ENCODE measurements at places on chromosomes 1 and 21.

DNA sequence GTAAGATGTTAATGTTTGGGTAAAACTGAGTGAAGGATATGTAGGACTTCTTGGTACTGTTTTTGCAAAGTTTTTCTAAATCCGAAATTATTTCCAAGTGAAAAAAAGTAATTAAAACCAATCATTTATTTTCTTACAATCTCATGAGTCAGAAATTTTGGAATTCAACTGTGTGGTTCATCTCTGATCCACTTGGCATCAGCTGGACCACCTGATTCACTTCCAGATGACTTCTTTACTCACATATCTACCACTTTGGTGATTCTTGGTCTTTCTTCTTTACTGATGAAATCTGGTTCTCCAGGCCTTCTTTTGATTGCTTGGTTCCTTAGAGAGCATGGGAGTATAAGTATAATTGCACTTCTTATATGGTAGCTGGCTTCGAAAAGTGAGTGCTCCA is 254.9 kb upstream of the CACYBP start:
- DNase-seq, result no peak

- no peak for DNase-seq
These were observed 167.3 kb downstream of the ZZZ3 start for GRCh38 chr1:77514921-77515776.

DNA sequence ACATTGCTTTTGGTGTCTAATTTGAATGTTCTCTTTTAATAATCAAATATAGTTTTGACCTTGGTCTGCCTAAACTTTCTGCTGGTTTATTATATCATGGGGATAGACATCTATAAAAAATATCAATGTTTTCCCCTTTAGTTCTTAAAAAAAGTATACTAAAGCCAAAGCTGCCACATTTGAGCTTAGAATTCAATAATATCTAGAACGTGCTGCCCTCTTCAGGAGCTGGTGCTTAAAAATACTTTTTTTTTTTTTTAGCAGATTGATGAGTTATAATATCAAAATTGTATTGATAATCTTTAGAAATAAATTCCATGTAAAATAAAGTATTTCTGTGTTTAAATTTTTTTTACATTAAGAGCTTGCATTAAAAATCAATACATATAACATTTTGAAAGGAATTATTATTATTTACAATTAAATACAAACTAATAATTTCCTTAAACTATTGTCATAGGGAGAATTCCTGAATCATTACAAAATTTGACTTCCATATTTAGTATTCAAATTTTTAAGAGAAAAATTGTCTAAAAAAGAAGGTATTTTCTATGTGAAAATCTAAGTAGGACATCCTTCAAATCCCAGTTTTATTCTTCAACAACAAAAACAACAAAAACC is 40.1 kb upstream of the ADGRL2 start:
- no peak for DNase-seq

- DNase-seq, result no peak
These were observed 30.9 kb upstream of the SSX2IP start for GRCh38 chr1:84721152-84721551.

DNA sequence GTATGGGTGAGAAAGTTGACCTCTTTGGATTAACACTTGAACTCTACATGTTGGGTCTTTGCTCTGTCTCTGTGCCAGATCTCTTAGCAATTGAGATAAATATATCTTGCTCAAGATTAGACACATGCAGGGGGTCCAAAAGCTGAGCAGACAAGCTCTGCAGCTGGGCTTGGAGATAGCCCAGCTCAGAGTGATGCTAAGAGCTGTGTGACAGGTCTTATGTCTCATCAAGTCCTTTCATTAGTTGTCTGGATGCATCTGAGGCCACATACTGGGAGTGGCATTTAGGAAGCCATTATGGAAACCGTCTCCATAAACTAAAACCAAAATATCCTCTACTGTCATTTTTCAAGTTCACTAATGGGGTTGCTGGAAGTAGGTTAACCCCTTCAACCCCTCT is 289.4 kb upstream of the DUSP10 start:
- DNase-seq, result no peak

- no peak for DNase-seq
These were observed 16.4 kb upstream of the KIAA0040 start for GRCh38 chr1:175208773-175209492.

GRCh38 chr1:47776667-47777131 is 220.5 kb downstream of the TRABD2B start:
- DNase-seq, result no peak

DNA sequence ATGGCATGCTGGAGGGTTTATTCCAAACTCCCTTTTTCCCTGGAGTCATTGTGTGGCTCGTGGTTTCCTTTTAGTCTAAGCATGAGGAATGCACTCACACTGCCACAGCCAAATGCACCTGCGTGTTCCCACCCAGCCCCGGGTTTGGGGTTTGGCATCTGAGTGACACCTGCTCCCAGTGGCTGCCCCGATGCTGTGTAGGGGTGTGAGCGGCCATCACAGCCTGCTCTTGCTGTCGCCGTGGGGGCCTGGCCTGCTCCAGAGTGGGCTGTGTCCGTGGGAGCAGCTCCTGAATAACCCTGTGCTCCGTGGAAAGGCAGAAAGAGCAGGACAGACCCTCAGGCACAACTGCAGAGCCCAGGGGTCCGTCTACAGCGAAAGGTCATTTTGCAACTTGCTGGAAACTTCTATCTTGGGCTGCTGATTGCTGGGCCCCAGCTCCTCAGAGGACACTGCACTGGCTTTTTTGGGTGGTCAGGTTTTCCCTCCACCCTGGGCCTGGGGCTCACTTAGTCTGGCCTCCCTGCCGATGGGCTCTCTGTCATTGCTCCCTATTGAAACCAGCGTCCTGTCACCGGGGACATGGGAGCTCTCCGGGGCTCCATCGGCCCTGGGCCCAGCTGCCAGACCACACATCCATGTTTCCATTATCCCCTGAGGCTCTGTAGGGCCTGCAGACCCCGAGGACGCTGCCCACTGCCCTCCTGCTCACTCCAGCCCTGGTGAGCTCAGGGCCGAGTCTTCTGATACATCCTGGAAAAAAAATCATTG is 74.1 kb downstream of the AJAP1 start:
- DNase-seq, result no peak

DNA sequence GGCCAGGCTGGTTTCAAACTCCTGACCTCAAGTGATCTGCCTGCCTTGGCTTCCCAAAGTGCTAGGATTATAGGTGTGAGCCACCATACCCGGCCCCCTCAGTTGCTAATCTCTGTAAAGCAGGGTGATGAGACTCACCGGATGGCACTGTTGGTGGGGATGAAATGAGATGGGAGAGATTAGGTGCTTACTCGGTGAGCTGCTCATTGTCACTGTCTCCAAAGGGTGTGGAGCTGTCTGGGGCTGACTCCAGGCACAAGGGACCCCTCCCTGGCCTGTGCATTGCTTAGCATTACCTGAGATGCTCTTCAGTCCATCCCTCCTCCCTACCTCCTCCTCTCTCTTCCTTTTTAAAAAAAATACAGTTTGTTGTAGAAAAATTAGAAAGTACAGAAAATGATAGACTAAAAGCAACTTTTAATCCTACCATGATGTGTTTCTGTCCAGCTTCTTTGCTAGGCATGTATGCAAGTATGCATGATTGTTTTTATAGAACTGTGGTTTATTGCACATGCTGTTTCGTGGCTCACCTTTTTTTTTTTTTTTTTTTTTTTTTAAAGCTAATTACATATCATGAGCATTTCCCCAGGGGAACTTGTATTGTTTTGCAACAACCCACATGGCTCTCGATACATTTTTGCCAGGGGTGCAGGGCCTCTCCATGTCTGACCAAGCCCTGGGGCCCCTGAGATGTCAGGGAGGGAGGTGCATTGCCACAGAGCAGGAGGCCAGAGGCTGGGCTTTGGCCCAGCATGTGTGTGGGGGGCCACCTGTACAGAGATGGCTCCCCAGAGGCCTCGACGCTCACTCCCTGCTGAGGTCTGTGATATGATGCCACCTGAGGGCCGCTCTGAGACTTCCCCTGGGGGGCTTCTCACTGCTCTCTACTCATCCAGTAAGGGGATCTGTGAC is 55.4 kb downstream of the ARHGEF10L start:
- DNase-seq, result no peak

DNA sequence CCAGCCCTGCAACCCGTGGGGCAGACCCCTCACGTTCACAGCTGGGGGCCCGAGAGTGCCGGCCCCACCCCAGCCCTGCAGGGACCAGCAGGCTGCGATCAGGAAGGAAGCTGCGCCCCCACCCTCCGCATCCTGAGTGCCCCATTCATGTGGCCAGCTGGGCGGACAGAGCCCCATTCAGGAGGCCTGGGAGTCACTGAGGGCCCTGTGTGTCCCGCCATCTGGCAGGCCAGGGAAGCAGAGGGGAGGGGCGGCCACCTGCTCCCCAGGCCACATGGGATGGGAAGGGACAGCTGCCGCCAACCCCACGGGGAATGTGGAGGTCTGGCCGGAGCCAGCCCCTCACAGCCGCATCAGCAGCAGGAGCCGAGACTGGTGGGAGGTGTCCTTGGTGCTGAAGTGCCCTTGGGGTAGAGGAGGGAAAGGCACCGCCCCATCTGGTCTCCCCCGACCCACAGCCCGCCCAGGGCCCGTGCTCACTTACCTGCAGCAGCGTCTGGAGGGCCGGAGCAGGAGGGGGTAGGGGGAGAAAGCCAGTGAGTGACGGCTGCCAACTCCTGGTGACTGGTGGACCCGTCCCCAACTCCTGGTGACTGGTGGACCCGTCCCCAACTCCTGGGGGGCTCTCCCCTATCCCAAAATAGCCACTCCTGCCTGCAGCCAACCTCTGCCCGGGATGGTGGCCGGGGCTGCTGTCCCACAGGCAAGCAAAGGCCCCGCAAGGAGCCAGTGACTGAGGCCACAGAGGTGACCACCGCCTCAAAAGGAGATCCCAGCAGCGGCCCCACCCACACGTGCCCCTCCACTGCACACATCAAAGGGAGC is 8.7 kb downstream of the ACAP3 start:
- DNase-seq, result no peak

DNA sequence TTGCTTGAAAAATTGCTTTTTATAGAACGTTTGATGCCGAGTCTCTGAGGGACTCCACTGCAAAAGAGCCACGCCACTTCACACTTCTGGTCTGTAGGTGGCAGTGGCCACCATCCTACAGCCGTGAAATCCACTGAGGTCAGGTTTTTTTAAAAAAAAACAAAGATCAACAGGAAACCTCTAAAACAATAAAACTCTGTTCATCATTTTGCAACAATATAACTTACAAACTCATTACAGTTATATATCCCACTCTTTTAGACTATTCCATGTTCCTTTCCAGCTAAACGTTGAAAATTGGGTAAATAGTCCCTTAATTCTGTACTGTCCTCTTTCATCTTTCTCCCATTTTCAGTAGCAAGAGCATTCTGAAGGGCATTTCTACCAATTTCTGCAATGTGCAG is 64.6 kb upstream of the FMN2 start:
- DNase-seq, result no peak

- no peak for DNase-seq
These were observed 17.7 kb downstream of the TNR start for GRCh38 chr1:175725684-175726083.

DNA sequence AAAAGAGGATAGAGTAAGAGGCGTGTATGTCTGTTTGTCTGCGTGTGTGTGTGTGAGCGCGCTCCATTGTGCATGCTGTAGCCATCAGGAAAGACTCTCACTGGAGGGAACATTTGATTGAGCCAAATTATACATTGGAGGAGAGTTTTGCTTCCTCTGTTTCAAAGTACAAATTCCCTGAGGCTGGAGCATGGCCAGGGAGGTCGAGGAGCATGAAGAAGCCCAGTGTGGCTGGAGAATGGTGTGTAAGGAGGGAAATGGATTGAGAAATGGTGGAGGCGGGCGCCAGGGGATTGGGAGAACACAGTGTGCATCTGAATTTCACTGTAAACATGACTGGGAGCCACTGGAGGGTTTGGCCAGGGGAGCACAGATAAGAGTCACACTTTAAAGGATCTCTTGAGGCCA is 22.1 kb upstream of the EFNA1 start:
- no peak for DNase-seq

DNA sequence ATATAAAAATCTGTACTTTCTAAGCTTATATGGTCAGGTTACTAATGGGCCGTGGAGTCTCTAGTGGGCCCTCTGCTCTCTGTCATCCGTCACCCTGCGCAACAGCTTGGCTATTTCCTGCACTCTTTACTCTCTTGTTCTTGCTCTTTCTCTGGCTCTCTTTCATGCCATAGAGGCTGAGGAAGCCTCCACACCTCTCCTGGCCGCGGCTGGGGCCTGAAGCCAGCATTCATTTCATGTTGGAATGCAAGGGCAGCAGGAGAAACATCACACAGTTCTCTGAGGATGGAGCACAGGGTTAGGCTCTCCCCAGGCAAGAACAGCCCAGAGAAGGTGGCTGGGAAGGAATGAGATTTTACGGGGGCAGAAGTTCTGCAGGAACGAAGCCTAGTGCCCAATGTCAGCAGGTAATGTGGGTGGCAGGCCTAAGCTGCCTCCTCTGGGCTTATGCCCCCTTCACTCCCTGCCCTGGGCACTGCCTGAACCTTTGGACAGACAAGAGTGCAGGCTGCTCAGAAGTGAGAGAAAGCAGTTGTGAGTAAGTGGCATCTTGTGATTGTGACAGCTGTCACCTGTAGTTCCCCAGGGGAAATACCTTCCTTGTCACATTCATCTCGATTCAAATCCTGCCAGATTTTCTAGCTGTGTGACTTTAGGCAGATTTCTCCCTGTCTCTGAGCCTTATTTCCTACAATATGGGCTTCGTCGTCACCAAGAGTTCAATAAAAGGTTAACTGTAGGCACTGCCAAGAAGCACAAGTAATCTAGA is 3.6 kb upstream of the FHAD1 start:
- no peak for DNase-seq

GRCh38 chr1:147151244-147151643 is 21.0 kb downstream of the PRKAB2 start:
- DNase-seq, result no peak

DNA sequence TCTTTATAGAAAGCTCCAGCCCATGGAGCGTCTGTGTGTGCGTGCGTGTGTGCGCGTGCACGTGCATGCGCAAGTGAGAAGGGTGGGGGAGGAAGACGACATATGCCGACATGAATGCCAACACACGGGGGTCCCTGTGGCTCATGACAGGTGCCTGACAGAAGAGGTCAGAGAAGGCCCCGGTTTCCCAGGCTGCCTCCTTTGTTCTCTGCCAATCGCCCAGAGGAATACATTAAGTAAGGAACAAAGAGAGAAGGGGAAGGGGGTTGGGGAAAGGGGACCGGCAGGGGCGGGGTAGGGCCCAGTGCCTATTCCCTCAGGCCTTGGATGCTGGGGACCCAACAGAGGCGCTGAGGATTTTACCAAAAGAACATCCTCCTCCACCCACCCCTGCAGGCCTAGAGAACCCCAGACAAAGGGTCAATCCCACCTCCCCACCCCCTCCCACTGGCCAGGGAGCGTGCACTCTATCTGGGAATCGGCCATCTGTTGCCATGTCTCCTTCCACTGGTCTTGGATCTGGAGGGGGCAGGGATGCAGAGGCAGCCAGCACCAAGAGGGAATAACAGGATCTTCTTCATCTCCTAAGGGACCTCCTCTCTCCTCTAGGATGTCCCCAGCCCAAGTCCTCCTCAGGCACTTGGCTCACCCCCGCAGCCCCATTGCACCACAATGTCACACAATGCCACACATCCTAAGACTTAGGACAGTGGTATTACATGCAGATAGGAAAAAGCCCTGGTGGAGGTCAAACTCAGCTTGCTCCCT is 39.4 kb downstream of the PIK3C2B start:
- DNase-seq, result no peak
